ENCODE measurements at places on chromosomes 11 and 22.

GRCh38 chr22:38205261-38206128 lies 3.7 kb downstream of the MAFF start:
- no peak for DNase-seq

- no peak for DNase-seq
Observed at GRCh38 chr11:26572770-26573402, 823 bp upstream of the MUC15 start.

DNA sequence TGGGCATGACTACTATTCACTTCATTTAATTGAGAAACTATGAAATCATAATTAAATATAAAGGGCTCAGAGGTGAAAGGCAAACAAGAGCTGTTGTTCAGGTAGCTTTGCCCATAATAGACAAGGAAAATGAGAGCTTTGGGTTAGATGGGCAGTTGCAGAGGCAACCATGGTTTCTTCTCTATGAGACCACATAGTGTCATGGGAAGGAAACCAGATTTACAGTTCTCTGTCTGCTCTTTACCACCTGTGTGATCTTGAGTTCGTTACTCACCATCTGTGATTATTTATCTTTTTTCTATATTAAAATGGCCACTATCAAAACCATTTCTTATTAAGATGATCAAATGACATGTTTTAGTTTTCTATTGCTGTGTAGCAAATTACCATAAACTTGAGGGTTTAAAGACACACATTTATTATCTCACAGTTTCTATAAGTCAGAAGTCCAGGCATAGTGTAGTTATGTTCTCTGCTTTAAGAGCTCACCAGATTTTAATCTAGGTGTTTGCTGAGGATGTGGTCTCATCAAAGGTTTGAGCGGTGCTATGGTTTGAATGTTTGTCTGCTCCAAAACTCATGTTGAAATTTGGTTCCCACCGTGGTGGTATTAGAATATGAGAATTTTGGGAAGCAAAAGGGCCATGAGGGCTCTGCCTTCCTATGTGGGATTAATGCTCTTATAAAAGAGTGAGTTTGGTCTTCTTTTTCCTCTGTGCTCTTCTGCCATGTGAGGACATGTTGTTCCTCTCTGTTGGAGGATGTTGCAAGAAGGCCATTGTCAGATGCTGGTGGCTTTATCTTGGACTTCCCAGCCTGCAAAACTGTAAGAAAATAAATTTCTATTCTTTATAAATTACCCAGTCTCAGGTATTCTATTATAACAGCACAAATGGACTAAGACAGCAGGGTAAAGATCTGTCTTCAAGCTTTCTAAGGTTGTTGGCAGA lies 38.2 kb downstream of the OR2AG2 start:
- no peak for DNase-seq

GRCh38 chr11:129950101-129951091 lies 52.2 kb downstream of the PRDM10 start:
- no peak for DNase-seq

GRCh38 chr11:22432291-22433093 lies 94.3 kb downstream of the SLC17A6 start:
- DNase-seq = peak; percentile 4

DNA sequence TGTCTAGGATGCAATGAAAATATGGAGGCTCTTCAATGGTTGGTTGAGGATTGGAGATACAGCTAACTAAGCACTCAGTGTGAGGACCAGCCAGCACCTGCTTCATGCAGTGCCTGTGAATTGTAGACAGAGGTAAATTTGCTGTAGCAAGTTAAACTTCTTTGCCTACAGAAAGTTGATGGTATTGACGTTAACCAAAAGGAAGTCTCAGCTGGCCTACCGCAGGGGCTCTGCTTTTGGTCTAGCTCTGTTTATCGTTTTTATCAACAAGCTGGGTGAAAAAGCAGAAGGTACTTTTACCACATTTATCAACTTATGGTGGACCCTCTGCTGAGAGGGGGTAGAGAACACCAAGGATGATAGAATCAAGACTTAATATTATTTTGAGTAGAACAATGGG lies 51.6 kb downstream of the GRAMD1B start:
- no peak for DNase-seq

DNA sequence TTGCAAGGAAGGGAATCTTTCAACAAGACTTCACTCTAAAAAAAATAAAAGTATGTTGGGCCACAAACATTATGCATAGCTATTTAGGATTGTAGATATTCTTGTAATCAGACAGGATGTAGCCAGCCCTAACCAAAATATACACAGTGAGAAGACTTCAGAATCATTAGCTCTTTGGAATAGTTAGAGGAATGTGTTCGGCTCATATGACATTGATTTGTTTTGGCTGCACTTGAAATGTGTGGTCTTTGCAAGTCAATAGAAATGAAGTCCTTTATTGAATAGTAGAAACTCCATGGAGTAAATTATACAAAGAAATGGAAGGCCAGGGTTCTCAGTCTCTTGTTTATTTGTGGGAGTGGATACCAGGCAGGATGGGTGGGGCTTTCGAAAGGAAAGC lies 692.1 kb downstream of the NTM start:
- no peak for DNase-seq

- DNase-seq = no peak
Observed at GRCh38 chr22:47384977-47385376, 622.5 kb downstream of the TBC1D22A start.

DNA sequence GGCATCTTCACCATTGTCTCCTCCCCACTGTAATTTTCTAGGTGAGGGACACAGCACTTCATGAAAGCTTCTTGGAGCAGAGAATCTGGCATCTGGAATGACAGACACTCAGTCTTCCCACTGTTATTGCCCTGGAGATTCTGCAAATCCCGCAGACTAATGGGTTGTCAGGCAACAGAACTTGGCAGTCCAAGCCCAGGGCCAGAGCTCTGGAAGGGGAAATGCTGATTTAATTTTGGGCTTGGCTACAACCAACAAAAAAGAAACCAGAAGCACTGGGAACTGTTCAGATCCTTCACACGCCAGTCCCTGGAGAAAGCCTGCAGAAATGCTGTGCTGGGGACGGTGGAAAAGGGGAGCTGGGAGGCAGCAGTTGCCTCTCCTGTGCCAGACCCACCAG lies 71.5 kb upstream of the BID start:
- DNase-seq = no peak

DNA sequence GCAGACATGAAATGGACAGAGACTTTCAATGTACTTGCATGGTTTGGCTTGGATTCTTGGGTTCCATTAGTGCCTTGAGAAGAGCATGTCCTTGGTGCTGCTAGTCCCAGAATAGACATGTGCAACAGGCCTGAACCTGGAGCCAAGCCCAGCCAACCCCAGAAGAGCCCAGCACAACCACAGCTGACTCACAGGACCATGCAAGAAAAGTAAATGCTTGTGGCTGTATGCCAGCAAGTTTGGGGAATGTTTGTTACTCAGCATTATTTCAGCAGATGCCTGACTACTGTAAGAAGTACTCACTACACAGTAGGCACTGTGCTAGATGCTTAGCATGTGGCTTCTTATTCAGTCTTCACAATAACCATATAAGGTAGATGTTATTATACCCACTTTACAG lies 39.2 kb upstream of the HMGXB4 start:
- DNase-seq = no peak

GRCh38 chr11:45097721-45098493 lies 48.5 kb upstream of the PRDM11 start:
- peak; percentile 34 for DNase-seq

GRCh38 chr11:6646576-6646917 lies 9.1 kb downstream of the DCHS1 start:
- DNase-seq = no peak

- DNase-seq = no peak
Observed at GRCh38 chr22:45306139-45306538, 3.6 kb upstream of the FAM118A start.

DNA sequence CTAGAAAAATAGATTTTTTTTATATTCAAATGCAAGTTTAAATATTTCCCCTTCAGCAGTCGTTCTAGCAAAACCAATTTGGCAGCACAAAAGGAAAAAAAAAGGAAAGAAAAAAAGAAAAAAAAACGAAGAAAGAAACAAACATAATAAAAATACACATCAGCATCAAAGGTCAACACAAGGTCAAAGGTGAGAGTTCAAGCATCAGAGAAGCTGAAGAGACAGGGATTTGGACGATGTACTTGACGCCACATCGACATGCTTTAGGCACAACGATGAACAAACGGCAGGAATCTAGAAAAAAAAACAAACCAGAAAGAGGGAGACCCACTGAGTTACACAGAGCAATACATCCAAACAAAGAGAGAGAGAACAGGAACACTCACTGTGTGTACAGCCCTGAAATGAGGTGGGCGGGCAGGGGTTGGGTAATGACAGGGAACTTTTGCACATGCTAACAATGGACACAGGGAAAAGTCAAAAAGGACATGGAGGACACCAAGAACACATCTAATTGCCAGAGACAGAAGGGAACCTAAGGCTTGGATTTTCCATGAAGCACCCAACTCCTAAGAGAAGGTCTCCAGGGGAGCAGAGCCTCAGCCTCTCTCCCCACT lies 19.8 kb upstream of the RAPSN start:
- DNase-seq = no peak

GRCh38 chr22:41308054-41308453 lies 6.7 kb downstream of the ZC3H7B start:
- DNase-seq = no peak

DNA sequence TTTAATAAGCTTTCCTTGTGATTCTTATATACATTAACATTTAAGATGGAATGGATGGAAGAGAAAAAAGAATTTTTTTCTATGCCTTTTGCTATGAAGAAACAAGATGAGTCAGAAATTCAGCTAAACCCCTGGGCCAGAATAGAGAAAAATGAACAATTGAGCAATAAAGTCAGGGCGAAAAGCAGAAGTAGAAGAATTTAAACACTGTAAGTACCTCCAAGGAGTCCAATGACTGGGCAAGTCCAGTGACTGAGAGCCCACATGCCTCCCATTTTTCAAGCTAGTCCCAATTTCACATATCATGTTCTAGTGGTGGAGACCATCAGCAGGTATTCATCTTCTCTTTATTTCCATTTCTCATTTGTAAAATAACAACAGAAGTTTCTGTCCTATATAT lies 18.6 kb upstream of the APLP2 start:
- no peak for DNase-seq

GRCh38 chr11:17211286-17211685 lies 3.5 kb upstream of the PIK3C2A start:
- no peak for DNase-seq

DNA sequence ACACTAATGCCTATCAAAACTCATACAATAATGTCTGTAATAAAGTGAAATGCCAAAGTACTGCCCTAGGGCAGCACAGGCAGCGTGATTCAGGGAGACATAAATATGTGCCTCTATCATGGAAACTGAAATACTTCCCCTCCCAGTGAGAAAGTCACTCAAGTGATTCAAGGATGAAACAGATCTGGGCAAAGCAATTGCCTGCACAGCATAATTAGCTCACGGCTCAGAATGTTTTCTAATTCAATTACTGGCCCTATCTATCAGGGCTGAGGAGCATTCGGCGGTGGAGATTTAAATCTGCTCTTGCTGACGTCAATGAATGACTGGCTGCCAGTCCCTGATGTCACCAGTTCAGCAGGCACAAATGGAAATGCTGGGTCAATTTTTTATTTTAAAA lies 27.7 kb upstream of the PPP2R1B start:
- no peak for DNase-seq

GRCh38 chr11:78829146-78829545 lies 254.5 kb upstream of the NARS2 start:
- DNase-seq = no peak

DNA sequence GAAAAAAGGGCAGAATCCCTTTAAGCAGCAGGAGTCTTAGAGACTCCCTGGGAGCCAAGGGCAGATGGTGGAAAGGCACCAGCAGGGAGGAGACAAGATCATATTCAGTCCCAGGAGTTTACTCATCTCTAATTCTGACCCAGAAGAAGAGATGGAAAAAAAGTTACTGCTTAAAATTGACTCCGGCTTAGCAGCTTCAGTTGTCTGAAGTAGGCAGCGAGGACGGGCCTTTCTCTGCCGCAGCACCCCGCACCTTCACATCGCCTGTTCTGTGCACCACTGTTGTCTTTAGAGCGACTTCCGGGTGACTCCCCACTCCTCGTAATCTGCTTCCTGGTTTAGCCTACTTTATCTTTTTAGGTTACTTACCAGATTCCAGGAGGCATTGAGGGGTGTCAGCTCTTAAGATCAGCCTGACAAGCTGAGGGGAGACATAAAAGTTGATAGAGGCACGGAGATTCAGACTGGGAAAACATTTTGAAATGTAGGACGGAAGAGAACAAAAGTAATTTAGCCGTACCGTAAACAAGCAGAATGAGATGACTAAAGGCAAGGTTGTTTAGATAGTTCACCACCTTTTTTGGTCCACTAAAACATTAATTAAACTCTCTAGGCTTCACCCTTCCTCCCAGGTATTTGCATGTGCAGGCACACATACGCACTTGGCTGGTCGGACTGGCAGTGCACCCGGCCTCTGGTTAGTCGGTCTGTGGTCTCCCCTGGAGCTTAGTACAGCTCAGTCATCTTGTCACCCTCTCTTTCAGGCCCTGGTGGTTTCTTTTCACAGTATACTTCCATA lies 74.3 kb downstream of the CECR2 start:
- no peak for DNase-seq

GRCh38 chr11:117796872-117797529 lies at the start of gene DSCAML1:
Gene DSCAML1, minus strand, starts transcription at chr11:117797216. Its CDS starts 137 bp downstream, at chr11:117797079.
- DNase-seq = peak; percentile 58

DNA sequence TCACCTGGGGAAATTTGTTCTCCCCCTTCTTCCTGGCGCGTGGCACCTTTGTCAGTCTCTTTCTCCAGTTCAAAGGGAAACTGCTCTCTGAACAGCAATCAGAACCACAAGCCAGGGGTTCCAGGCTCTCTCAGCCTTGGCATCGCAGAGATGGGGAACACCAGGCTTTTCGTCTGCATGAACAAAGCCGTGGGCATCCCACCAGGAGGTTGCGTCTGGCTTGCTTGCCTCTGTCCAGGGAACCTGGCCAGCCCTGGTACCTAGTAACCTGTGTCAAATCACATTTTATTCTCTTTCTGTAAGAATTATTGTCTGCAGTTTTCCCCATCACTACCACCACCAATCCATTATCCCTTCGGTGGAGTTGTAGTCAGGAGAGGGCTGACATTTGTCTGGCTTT lies 107.0 kb downstream of the WNT7B start:
- DNase-seq = no peak

DNA sequence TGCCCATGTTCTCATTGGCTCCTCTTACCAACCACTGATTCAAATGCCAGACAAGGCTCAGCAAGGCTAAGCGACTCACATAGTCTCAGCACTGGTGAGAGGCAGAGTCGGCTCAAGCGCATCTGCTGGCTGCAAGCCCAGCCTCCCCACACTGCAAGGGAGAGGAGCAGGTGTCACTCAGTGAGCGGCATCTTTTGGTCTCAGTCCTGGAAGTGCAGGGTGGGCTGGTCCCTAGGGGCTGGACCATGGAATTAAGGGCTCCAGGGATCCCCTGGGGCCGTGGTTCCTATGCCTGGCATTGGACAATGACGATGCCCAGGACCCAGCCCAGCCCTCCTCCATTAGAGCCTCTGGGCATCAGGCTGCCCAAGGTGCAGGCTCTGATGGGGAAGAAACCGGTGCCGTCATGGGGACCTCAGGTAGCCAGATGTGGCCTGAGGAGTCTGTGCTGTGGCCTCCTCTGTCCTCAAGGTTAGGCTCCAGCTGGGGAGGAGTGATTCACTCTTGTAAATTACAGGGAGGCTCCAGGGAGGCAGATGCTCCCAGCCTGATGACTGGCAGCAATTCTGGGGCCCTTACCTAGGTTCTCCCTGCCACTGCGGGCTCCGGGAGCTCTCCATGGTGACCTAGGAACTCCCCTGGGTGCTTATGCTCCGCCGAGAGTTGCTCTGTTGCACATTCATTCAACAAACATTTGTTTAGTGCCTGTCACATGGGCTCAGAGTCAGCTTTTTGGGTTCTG lies 28.0 kb downstream of the FADS2 start:
- DNase-seq = no peak

Data from stimulated activated CD4-positive, alpha-beta T cell treated with anti-CD3 and anti-CD28 coated beads, Interleukin-4, amount 100 ng/mL, for 1 hour (primary cell).